ENCODE measurements at places on chromosomes 1 and 21. TPM values are rescaled to one million over a fixed set of nuclear protein-coding genes. Genes with fewer than 3 reads are reported as not detected.

GRCh38 chr1:169484683-169485430, 887 bp downstream of the SLC19A2 start:
- DNase-seq = no peak

DNA sequence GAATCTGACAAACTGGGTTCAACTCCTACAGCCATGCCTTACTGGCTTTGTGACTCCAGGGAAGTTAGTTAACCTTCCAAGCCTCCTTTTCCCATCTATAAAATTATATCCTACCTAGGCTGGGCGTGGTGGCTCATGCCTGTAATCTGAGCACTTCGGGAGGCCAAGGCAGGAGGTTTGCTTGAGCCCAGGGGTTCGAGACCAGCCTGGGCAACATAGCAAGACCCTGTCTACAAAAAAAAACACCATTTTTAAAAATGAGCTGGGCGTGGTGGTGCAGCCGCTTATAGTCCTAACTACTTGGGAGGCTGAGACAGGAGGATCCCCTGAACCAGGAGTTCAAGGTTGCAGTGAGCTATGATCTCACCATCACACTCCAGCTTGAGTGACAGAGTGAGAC, 15.1 kb downstream of the CELF3 start:
- DNase-seq = no peak

DNA sequence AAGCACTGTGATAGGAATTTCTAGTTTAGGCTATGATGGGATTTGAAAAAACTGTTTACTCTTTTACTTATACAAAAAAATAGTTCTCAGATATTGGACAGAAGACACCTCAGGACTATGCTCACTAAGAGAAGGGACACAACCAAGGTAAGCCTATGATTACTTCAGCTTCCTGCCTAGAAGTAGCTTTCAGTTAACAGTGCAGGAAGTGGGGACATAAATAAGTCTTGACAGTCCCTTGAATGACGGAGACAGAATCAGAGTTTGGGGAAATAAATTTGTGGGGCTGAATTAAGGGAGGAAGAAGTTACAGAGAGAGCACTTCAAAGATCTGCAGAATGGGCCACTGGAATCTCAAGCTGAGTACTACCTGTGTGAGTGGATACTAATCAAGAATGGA, 53.8 kb upstream of the OLFM3 start:
- DNase-seq = no peak

- DNase-seq = no peak
Observed at GRCh38 chr1:219066631-219067349, 106.9 kb upstream of the LYPLAL1 start.

- no peak for DNase-seq
Observed at GRCh38 chr1:74429580-74429979, 82.8 kb downstream of the LRRC53 start.

DNA sequence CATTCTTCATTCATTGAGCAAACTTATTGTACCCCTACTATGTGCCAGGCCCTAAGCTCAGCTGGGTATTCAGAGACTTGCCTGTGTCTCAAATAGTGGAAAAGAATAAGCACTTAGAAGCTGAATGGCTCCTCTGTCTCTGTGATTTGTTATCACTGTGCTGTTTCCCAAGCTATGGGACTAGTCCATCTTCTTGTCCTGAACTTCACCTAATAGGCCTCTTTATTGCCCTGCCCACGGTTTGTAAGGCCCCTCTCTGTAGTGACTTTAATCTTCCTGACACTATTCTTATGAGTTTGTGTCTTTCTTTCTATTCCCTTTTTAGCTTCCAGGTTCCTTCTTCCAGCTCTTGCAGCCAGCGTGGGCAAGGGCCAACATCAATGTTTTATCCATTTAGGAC, 85.4 kb upstream of the LPGAT1 start:
- no peak for DNase-seq

DNA sequence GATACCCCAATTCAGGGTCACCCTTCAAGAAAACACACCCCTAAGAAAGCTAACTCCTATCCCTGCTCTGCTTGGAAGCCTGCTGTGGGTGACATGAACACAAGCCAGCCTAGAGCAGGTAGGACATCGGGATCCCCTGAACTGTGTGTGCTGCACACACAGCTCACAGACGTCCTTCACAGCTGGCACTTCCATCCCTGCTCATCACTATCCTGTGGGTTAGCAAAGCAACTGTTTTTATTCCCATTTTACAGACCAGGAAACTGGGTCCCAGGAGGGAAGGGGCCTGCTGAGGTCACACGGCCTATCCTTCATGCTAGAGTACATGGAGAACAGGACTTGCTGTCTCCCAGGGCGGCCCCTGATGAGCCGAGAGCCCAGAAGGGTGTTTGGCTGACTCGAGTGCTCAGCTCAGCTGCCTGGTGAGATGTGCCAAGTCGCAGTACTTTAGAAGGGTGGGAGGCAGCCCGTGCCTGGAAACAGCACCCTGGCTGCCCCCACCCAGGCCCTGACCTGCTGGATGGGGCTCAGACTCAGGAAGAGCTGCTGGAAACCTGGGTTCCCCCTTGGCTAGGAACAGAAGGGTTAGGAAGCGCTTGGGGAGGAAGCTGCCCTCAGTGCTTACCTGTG, 28.3 kb upstream of the BTG2 start:
- DNase-seq = peak; percentile 55

The MXRA8 gene
- 17.6 TPM for total RNA-seq
